ENCODE measurements at places on chromosomes 16 and 17. TPM values are rescaled to one million over a fixed set of nuclear protein-coding genes. Genes with fewer than 3 reads are reported as not detected.
A peak's percentile ranks its signal among the peaks of the same experiment; 100 is the strongest.

GRCh38 chr17:5552841-5553240 is 31.5 kb downstream of the NLRP1 start:
- H3K27ac ChIP-seq: no peak overlapping the region
- H3K36me3 ChIP-seq: peaks cover 8% of the 10 kb centered on the region
- no peak for DNase-seq

- no peak for DNase-seq
- H3K27me3 ChIP-seq: peaks cover 16% of the 10 kb centered on the region
- no peak overlapping the region for H3K4me3 ChIP-seq
- H3K4me1 ChIP-seq: no peaks in the 10 kb centered on the region
Measured at GRCh38 chr16:22174642-22175041, 12.3 kb downstream of the SDR42E2 start.

DNA sequence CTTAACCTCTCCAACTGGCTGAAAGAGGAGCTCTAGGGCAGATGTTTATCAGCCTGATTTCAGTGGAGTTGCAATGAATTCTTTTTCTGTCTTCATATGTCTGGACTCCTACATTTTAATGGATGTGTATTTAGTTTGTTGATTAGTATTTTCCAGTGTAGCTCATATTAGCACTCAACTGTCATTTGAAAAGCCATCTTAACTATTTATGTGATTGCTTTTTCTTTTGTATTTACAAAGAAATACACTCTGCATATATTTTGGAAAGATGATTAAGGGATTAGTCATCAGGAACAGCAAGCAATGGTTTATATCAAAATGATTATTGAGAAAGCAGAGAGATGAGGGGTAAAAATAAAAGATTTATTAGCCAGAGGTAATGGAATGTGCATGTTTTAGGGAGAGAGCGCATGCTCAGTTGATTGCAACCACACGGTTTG is 71.1 kb downstream of the WWOX start:
- H3K27ac ChIP-seq: no peak overlapping the region
- no peak overlapping the region for H3K4me3 ChIP-seq
- H3K4me1 ChIP-seq: no peaks in the 10 kb centered on the region
- H3K36me3 ChIP-seq: no peaks in the 10 kb centered on the region
- no peak for DNase-seq
- H3K27me3 ChIP-seq: no peaks in the 10 kb centered on the region

- no peaks in the 10 kb centered on the region for H3K27me3 ChIP-seq
- peak overlapping the region; percentile 88 for H3K27ac ChIP-seq
- H3K4me3 ChIP-seq: peak overlapping the region; percentile 94
- peak; percentile 36 for DNase-seq
- H3K4me1 ChIP-seq: peaks cover 14% of the 10 kb centered on the region
- peaks cover 6% of the 10 kb centered on the region for H3K36me3 ChIP-seq
Measured at GRCh38 chr16:1706386-1707192, 594 bp downstream of the MAPK8IP3 start.

- no peaks in the 10 kb centered on the region for H3K36me3 ChIP-seq
- no peak for DNase-seq
- peaks cover 7% of the 10 kb centered on the region for H3K27me3 ChIP-seq
- no peak overlapping the region for H3K27ac ChIP-seq
Measured at GRCh38 chr16:86337581-86338402, 172.5 kb upstream of the FOXF1 start.

DNA sequence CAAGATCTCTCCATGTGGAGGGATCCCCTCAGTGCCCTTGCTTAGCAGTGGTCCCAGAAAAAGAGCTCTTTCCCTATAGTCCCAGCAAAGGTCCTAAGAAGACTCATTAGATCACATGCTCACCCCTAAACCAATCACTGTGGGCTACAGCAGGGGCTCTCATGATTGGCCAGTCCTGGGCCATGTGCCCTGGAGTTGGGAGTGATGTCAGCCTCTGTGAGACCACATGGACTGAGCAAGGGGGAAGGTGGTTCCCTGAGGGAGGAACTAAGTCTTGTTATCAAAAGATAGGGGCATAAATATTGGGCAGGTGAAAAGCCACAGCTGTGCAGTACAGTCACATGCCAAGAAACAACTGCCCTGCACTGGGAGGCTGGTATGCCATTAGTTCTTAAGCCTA is 51.3 kb downstream of the SCNN1B start:
- no peak overlapping the region for H3K27ac ChIP-seq
- H3K4me1 ChIP-seq: no peaks in the 10 kb centered on the region
- no peaks in the 10 kb centered on the region for H3K36me3 ChIP-seq
- DNase-seq: no peak
- no peak overlapping the region for H3K4me3 ChIP-seq

- no peak for DNase-seq
- H3K36me3 ChIP-seq: peaks cover 30% of the 10 kb centered on the region
Measured at GRCh38 chr17:16123531-16123930, 91.8 kb downstream of the NCOR1 start.

- H3K4me3 ChIP-seq: no peak overlapping the region
- H3K36me3 ChIP-seq: no peaks in the 10 kb centered on the region
- peak overlapping the region; percentile 78 for H3K27ac ChIP-seq
- peak; percentile 92 for DNase-seq
- no peaks in the 10 kb centered on the region for H3K27me3 ChIP-seq
Measured at GRCh38 chr17:46264456-46265198, 30.3 kb upstream of the LRRC37A start.

- no peak for DNase-seq
- H3K27ac ChIP-seq: no peak overlapping the region
- peaks cover 46% of the 10 kb centered on the region for H3K27me3 ChIP-seq
- no peaks in the 10 kb centered on the region for H3K36me3 ChIP-seq
Measured at GRCh38 chr16:68469796-68470460, 21.6 kb upstream of the SMPD3 start.

- no peaks in the 10 kb centered on the region for H3K36me3 ChIP-seq
- no peaks in the 10 kb centered on the region for H3K4me1 ChIP-seq
- no peak for DNase-seq
Measured at GRCh38 chr17:55931446-55931845, 180.6 kb downstream of the PCTP start.

DNA sequence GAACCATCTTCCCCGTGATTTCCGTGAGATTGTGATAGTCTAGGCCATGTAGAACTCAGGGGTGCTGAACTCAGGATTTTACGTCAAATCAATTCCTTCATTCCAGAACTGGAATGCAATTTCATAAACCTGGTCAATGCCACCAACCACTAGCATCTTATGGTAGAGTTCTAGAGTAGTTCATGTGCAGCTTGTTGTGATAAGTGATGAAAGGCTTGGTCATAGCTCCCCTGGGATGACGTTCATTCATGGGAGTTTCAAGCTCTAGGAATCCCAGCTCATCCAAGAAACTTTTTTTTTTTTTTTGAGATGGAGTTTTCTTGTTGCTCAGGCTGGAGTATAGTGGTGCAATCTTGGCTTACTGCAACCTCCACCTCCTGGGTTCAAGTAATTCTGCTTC is 3.7 kb upstream of the DPEP2 start:
- no peaks in the 10 kb centered on the region for H3K36me3 ChIP-seq
- DNase-seq: peak; percentile 54
- no peaks in the 10 kb centered on the region for H3K27me3 ChIP-seq
- no peak overlapping the region for H3K4me3 ChIP-seq
- H3K27ac ChIP-seq: no peak overlapping the region
- H3K4me1 ChIP-seq: peaks cover 5% of the 10 kb centered on the region

DNA sequence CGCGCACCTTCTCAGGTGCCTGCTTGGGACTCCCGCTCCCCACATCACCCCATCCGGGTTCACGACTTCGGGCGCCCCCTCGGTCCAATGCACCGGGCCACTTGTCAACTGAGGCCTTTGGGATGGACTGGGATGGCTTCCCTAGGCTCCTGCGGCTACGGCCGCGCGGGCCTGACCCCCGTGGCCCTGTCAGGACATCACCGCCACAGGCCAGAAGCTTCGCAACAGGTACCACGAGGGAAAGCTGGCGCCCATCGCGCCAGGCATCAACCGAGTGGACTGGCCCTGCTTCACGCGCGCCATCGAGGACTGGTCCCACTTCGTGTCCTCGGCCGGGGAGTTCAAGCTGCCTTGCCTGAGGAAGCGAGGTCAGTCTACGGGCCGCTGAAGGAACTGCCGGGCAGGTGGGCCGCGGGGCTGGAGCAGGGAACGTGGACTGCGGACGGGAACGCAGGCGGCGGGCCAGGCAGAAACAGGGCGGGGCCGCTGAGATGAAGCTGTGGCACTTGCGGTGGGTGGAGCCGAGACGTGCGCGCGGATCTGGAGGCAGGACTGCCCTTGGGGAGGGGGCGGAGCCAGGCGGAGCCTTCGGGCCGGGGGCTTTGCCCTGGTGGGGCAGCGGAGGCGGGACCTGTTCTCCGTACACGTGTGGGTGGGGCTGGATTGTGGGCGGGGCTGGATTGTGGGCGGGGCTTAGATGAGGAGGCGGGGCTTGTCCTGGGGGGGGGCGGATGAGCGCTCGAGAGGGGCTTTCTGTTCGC is 13.7 kb upstream of the CNGB1 start:
- H3K27ac ChIP-seq: no peak overlapping the region
- peak overlapping the region; percentile 48 for H3K4me3 ChIP-seq
- H3K27me3 ChIP-seq: peaks cover 45% of the 10 kb centered on the region
- no peaks in the 10 kb centered on the region for H3K36me3 ChIP-seq
- peaks cover 2% of the 10 kb centered on the region for H3K4me1 ChIP-seq

DNA sequence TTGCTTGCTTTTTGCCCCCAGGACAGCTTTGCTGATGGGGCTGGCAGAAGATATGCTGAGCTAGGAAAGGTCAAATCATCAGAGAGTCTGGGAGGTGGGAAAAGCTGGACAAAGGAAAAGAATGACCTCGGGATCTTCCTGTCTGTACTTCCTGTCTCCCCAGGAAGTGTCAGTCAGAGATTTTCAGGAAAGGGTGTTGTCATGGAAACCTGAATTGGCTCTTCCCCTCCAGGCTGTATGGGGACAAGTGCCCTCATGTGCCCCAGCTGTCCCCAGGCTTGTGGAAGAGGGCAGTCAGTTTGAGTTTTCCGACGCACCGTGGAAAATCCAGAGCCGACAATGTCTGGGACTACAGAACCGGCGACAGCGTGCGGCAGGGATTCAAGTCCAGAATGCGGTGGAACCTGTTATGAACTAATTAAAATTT is 122.7 kb upstream of the ZFHX3 start:
- no peaks in the 10 kb centered on the region for H3K36me3 ChIP-seq
- H3K27me3 ChIP-seq: 0 out of 2 replicates have a peak, but pooled peaks cover 3% of the 10 kb centered on the region
- H3K27ac ChIP-seq: no peak overlapping the region
- DNase-seq: no peak
- H3K4me1 ChIP-seq: peaks cover 16% of the 10 kb centered on the region

DNA sequence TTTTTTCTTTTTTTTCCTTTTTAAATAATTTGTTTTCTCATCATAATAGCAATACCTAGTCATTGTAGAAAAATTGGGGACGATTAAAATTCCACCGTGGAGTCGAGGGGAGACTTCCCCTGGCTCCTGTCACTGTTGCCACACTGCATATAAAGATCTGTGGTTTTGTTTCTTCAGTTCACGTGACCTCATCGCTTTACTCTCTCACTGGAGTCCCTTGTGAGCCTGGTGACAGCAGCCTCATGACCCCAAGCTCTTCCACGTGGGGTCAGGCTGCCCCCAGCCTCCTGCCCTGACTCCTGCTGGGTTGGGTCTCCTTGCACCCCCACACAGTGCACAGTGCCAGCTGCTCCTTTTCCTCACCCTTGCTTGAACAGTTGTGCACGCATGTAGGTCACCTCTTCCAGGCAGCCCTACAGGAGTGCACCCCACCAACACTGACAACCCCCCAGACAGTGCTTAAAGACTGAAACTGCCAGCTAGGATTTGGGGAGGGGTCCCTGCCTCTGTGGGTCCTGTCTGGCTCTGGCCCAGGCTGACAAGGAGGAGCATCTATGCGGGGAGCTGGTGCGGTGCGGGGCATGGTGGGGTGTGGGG is 7.3 kb upstream of the METRNL start:
- no peaks in the 10 kb centered on the region for H3K27me3 ChIP-seq
- DNase-seq: no peak
- H3K36me3 ChIP-seq: no peaks in the 10 kb centered on the region
- no peaks in the 10 kb centered on the region for H3K4me1 ChIP-seq
- no peak overlapping the region for H3K4me3 ChIP-seq

GRCh38 chr17:67801626-67802175 is 23.6 kb upstream of the BPTF start:
- no peaks in the 10 kb centered on the region for H3K4me1 ChIP-seq
- H3K36me3 ChIP-seq: no peaks in the 10 kb centered on the region
- H3K27ac ChIP-seq: no peak overlapping the region

GRCh38 chr17:82086941-82087906 is 10.8 kb downstream of the FASN start:
- peaks cover 96% of the 10 kb centered on the region for H3K36me3 ChIP-seq
- H3K27ac ChIP-seq: no peak overlapping the region
- no peaks in the 10 kb centered on the region for H3K4me1 ChIP-seq

- peaks cover 33% of the 10 kb centered on the region for H3K27me3 ChIP-seq
- H3K27ac ChIP-seq: no peak overlapping the region
- no peak for DNase-seq
- no peaks in the 10 kb centered on the region for H3K36me3 ChIP-seq
- H3K4me3 ChIP-seq: no peak overlapping the region
Measured at GRCh38 chr17:57701124-57701523, 44.0 kb downstream of the CCDC182 start.

- no peak overlapping the region for H3K27ac ChIP-seq
- H3K4me3 ChIP-seq: no peak overlapping the region
- H3K27me3 ChIP-seq: no peaks in the 10 kb centered on the region
- no peaks in the 10 kb centered on the region for H3K4me1 ChIP-seq
Measured at GRCh38 chr16:72978212-72978611, 69.7 kb downstream of the ZFHX3 start.

DNA sequence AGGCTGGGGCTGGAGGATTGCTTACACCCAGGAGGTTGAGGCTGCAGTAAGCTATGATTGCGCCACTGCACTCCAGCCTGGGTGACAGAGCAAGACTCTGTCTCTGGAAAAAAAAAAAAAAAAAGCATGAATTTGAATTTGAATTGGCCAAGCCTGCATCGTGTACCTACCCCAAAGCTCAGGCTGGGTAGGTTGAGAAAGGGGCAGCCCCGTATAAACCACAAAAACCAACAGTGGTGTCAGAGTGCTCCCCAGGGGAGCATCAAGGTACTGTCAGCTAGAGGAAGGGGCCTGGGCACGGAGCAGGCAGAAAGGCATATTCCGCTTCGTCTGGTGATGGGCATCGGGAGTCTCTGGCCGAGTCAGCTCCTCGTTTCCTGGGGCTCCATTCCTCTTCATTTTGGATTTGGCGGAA is 40.9 kb downstream of the RAP1GAP2 start:
- peaks cover 8% of the 10 kb centered on the region for H3K27me3 ChIP-seq
- no peak for DNase-seq
- H3K4me3 ChIP-seq: no peak overlapping the region
- no peak overlapping the region for H3K27ac ChIP-seq

Gene ABCA9
- under 0.01 TPM for total RNA-seq

Gene CNGB1
- total RNA-seq: not detected

Gene CLDN7
- total RNA-seq: 1.4 TPM

Gene KRT33B
- total RNA-seq: 0.18 TPM

Gene SDR42E1
- 0.28 TPM for total RNA-seq

Gene CMTM2
- not detected for total RNA-seq

Gene USB1
- 23.1 TPM for total RNA-seq

Gene CX3CL1
- under 0.01 TPM for total RNA-seq

Gene KRT23
- total RNA-seq: 0.36 TPM

Gene KRTAP9-4
- not detected for total RNA-seq

Gene IL21R
- total RNA-seq: 0.83 TPM

All from IMR-90 (cell line).